ENCODE measurements at places on chromosomes 4 and X.

DNA sequence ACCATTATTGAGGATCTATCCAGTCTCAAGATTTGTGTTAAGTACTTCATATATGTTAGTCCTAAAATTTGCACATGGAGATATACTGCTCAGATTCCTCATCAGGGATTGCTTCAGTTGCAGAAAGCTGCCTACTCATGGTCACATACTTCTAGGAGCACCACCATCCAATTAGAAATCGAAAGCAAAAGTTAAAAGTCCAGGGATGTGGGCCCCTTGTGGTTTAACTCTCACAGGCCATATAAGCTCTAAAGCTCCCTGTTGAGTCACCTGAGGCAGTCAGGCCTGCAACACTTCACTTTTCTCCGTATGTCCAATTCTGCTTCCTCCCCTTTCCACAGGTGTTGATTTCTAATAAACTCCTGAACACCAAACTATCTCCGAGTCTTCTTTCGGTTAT, 84.2 kb downstream of the CNOT6L start:
- peak; percentile 64 for DNase-seq

DNA sequence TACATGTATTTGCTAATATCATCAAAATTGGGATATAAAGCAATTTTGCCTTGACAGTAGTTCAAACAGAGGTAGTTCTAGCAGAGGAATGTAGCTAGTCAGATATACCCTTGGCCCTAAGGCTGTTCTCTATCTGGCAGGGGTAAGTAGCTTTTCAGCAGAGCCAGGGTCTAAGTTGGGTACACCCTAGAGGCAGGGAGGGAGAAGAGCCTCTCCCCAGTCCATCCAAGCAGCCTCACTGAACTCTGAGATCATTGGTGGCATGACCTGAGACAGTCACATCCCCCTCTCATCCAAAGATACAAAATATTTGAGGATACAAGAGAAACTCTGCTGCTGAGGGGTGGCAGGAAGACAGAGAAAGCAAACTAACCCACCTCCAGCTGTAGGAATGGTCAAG, 343.7 kb downstream of the DHX15 start:
- DNase-seq: no peak

DNA sequence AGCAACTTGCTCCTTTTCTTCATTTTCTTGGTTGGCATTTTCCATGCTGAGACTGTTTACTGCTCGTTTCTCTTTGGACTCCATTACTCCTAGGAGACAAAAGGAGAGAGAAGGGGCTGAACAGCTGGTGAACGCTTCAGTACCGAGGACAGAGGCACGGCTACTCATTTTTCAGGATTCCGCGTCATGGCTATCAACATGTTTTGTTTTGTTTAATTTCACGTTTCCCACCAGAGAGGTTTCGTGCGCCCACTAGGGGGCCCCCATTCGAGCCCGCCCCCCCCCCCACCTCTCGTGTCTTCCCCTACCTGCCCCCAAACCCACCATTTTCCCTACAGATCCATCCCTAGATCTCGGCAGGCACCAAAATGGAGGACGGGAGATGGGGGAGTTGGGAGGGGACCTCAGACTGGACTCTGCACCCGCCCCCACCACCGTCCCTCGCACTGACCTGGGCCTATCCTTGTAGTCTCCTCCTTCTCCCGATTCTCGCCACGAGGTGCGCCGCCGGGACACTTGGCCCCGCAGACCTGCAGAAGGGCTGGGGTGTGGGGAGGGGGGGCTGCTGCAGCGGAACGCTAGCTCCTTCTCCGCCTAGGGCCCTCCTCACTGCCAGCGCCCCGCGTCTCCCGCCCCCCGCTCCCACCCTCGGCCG, 653 bp downstream of the BEX1 start:
- peak; percentile 48 for DNase-seq

DNA sequence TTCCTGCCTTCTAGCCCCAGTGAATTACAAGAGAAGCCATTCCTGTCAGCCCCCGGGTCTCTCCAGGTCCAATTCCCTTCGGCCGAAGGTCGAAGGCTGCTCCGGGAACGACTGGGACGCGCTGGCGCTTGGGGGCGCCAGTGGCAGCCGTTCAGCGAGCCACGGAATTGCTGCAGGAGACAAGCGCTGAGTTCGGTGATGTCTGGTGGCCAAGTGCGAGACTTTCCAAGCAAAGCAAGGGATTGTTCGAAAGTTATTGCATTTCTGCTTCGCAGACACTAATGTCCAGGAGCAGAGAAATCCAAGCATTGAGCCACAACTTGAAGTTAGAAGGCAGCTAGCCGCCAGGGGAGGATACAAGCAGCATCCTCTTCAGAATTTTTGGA, 1.1 kb upstream of the DKK2 start:
- DNase-seq: peak; percentile 25

GRCh38 chr4:62133101-62133897, 933.2 kb downstream of the ADGRL3 start:
- DNase-seq: peak; percentile 32

- peak; percentile 75 for DNase-seq
Observed at GRCh38 chr4:177573507-177573906, 131.3 kb upstream of the AGA start.

GRCh38 chr4:15427161-15427560, 672 bp upstream of the C1QTNF7 start:
- DNase-seq: peak; percentile 73

DNA sequence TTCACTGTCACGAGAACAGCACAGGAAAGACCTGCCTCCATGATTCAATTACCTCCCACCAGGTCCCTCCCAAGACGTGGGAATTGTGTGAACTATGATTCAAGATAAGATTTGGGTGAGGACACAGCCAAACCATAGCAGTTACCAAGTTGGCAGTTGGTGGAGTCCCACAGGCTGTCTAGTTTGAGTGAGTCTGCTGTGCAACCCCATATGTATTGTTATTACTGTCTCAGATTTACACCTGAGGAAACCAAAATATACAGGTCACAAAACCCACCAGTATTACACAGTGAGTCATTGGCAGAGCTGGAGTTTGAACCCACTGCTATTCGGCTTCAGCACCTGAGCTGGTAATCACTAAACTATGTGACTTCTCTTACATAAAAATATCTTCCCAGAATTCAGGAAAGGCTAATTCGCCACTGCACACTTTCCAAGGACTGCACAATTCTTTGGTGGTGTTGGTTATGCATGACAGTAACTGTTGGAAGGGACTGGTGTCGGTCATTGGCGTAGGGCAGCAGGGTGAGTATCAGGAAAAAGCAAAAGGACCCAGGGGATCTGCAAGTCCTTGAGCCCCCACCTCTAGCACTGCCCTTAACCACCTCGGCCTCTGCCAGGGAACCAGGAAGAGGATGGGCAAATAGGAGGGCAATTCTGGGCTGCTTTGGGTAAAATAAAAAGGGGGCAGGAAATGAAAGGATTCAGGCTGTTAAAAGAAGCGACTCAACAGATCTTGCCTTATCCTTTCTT, 110.1 kb downstream of the USP46 start:
- no peak for DNase-seq

DNA sequence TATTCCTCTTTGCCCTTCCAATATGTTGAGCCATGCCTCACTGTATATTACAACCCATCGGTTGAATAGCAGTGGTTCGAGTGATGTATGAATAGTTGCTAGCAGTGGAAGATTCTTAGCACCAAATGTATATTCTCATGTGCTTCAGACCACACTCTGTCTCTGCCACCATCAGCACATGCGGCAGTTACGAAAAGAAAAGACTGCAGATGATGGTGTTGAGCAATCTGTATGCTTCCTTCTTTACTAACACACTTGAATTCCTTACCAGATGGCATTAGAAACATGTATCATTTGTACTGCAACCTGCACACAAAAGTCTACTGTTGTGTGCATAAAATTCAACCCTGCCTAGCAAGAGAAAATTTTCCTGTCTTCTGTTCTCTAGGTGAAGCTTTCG, 214.6 kb downstream of the ENOX2 start:
- no peak for DNase-seq

GRCh38 chr4:88035292-88035691, 27.9 kb downstream of the PKD2 start:
- no peak for DNase-seq

- DNase-seq: peak; percentile 74
Observed at GRCh38 chr4:74549936-74550335, 105.0 kb downstream of the AREG start.

GRCh38 chr4:740656-741282, 35.1 kb downstream of the PCGF3 start:
- DNase-seq: no peak

- peak; percentile 86 for DNase-seq
Observed at GRCh38 chr4:139556071-139556723, at the start of gene SETD7. Gene SETD7 (minus strand): TSS chr4:139556219. CDS start chr4:139556137, 82 bp downstream.

DNA sequence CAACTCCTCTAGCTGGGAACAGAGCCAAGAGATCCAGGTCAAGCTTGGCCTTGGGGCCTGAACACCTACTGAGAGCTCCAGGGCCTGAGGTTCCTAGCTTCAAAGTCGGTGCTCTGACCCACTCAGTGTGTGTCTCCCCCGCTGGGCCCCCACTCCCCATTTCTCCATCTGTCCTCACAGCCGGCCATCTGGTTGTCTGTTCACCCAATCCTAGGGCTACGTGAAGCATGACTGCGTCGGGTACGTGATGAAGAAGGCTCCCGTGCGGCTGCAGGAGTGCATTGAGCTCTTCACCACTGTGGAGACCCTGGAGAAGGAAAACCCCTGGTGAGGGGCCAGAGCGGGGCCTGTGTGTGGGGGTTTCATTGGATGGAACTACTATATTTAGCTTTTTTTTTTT, 12.3 kb downstream of the USP11 start:
- DNase-seq: no peak

DNA sequence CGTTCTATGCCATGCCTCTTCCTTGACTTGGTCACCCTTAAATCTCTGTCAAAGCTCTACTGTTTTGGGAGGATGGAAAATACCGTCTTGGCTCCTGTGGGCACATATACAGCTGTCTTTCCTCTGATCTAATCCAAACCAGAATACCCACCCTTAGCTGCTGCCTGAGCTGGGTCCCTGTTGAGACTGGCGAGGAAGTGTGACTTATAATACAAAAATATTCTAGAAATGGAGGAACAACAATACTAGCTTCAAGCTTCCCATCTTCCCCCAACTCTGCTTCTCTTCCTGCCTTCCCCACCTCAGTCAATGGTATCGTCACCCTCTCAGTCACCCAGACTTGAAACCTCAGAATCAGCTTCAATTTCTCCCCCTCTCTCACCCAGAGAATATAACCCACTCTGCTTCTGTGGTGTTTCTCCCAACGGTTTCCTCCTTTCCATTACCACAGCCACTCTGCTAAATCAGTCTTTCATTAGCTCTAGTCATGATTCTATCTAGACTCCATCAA, 599 bp upstream of the IL2RG start:
- no peak for DNase-seq

DNA sequence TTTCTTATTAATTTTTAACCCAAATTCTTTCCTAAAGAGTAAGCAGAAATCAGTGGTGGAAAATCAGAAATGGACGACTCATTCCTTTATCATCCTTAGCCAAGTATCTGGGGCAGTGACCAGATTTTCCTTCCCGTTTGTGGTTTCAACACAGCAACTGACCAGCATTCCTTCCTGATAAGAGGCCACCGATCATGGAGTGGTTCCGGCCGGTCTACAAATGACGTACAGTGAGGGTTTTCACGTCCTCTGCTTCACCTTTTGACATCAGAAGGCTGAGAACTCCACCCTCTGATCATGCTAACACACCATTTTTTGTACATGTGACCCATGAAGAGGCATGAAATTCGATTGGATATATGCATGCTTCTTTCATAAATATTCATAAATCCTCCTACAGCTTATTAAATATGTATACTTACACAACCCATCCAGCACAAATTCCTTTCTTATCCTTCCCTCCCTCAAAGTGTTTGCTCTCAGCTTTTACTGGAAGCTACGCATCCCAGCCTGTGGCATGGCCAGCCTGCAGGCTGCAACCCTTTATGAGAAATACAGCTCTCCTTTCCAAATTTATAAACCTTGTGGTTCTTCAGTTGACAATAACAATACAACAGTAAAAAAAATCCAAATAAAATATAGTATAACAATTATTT, 173.0 kb upstream of the CASK start:
- DNase-seq: peak; percentile 89

GRCh38 chr4:8921465-8921864, 49.8 kb upstream of the HMX1 start:
- no peak for DNase-seq

GRCh38 chr4:4599481-4600275, 57.8 kb upstream of the STX18 start:
- DNase-seq: no peak

DNA sequence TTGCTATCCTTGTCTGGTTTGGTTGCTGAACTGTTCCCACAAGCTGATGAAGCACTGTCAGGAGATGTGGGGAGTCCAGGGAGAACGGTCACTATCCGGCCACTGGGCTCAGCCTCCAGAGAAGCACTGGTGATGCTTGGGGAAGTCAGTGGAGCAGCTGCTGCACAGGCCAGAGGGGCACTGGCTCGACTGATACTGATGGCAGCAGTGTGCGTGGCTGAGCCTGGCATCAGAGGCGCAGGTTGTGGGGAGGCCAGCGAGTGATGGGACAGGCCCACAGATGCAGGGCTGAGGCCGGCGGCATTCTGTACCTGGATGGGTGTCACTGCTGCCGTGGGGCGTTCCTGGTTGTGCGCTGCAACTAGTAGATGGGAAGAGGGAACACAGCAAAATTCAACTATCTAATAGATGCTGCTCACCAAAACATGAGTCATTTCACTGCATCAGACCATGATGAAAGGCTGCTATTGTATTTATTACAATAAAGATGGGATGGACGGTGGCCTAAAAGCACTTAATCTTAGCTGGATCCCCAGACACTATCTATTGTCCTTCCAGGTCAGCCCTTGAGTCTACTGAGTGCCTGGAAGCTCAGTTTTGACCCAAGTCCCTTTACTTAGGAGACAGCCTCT, 106.3 kb upstream of the CBR4 start:
- DNase-seq: no peak

DNA sequence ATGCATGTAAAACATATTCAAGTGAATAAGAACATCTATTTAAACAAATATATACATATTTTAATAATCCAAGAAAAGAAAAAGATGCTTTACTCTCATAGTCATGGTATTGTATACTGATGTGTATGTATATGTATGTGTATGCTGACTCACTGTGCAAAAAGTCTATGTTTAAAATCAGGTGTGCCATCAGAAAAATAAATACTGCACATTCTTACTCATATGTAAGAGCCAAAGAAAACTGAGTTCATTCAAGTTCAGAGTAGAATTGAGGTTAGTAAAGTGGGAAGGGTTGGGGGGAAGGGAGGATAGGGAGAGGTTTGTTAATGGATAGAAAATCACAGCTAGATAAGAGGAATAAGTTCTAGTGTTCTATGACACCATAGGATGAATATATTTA, 403.9 kb upstream of the SMIM31 start:
- no peak for DNase-seq
